ENCODE measurements at places on chromosomes 12 and 14.

GRCh38 chr14:95294320-95294719 is 25.4 kb downstream of the CLMN start:
- DNase-seq: no peak

GRCh38 chr12:76462668-76463224 is 96.8 kb downstream of the OSBPL8 start:
- DNase-seq: no peak

GRCh38 chr12:55965240-55965639 is 602 bp downstream of the PMEL start:
- DNase-seq: no peak

- no peak for DNase-seq
Observed at GRCh38 chr12:18454330-18454729, 193.0 kb downstream of the PIK3C2G start.

DNA sequence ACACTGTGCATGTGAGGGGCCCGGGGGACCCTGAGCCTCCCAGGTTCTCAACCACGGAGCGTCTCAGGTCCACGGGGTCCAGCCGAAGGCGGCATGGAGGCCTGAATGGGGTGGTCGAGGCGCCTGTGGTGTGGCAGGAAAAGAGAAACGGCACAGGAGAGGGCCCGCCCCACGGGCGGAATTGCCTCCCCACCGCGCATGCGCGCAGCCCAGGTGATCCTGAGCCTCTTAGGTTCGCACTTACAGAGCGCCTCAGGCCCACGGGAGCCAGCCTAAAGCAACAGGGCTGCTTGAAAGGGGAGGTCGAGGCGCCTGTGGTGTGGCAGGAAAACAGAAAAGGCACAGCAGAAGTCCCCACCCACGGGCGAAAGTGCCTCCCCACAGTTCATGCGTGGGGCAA is 311.0 kb downstream of the ALG10 start:
- DNase-seq: no peak

DNA sequence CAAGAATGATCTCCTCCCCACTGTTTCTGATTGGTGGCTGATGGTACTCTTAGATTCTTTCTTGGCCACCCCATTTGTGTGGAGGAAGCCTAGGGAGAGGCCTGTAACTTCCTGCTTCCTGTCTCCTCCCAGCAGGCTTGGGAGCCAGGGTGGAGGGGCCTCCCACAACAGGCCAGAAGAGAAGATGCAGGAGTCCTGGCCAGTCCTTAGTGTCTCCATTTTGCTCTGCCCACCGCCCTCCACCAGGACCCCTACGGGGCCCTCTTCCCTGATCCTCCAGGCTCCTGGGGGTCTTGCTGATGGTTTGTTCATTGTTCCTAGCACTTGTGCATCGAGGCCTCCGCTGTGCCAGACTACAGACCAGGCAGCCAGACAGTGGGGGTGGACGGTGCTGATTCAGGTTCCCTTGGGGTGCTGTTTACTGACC is 6.8 kb downstream of the TSPAN9 start:
- DNase-seq: no peak

- DNase-seq: no peak
Observed at GRCh38 chr14:79571366-79571765, 639.9 kb downstream of the DIO2 start.

DNA sequence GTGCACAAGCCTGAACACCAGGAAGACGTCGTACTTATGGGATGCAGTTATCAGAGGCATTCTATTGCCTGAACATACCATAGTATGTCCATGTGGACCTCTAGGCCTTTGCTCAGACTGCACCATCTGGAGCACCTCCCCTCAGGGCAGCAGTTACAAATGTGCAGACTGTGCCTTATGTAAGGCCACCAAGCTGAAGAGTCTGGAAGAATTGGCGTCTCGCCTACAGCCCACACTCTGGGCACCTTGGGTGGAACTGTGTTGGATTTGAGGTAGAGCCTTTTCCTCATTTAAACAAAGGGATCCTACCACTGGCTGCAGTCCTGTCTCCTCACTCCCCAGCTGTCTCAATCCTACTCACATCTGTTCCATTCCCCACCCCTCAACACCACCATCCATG is 204.3 kb upstream of the FRMD6 start:
- DNase-seq: no peak

GRCh38 chr12:14935031-14935430 is 3.3 kb downstream of the ERP27 start:
- no peak for DNase-seq

DNA sequence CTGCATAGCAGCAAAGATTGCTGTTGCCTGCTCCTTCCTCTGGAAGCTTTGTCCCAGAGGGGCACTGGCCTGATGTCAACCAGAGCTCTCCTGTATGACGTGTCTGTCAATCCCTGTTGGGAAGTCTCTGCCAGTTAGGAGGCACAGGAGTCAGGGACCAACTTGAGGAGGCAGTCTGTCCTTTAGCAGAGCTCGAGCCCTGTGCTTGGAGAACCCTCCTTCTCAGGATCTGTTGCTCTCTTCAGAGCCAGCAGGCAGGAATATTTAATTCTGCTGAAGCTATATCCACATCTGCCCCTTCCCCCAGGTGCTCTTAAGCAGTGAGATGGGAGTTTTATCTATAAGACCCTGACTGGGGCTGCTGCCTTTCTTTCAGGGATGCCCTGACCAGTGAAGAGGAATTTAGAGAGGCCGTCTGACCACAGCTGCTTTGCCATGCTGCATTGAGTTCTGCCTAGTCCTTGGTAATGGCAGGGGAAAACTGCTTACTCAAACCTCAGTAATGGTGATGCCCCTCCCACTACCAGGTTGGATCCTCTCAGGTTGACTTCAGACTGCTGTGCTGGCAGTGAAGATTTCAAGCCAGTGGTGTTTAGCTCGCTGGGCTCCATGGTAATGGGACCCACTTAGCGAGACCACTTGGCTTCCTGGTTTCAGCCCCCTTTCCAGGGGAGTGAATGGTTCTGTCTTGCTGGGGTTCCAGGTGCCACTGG is 218.6 kb upstream of the SLC38A2 start:
- no peak for DNase-seq

DNA sequence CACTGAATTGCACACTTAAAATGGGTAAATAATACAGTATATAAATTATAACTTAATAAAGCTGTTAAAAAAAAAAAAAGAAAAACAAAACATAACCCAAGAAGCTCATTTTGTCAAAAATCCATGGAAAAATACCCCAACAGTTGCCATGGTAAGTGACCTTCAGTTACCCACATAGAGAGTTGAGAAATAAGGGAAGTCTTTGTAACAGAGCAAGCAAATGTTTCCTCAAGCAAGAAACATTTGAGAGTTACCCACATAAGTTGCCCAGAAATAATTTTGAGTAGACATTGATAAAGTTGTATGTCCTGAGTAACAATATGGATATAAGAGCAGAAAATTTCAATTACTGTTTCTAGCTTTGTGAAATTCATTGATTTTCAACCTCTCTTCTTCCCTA is 227.4 kb downstream of the CCDC59 start:
- no peak for DNase-seq

- DNase-seq: no peak
Observed at GRCh38 chr12:6288235-6288634, 22.2 kb upstream of the PLEKHG6 start.

DNA sequence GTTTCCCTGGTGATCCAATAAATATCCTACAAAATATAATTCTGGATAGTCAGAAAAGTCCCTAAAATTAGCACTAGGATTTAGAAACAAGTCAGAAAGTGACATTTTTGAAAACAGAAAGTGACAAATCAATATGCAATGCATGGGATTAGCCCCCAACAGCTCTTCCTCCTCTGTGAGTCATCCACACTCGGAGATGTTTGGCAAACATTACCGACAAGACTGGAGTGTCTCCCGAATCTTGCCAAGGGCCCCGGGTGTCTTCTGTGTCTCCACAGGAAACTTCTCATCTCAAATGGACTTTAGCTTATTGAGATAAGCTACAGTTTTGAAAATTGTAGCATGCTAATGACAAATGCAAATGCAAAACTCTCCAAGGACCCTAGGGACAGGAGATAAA is 398.9 kb upstream of the CCDC196 start:
- DNase-seq: no peak

- DNase-seq: no peak
Observed at GRCh38 chr12:26699237-26699636, 133.8 kb downstream of the ITPR2 start.

DNA sequence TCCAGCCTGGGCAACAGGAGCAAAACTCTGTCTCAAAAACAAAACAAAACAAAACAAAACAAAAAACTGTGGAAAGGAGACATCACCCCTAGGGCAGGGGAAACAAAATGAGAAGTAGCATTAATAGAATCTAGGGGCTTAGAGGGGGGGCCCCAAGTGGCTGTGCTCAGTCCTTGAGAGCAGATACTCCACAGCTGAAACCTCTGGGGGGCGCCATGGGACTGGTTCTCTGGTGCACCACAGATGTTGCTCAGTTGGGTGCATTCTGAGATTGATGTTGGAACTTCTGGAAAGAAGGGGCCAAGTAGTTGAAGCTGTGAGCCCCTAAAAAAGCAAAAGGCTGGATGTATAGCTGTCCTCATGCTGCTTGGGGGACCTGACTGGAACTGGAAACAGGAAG is 11.8 kb upstream of the SYNE2 start:
- DNase-seq: no peak

GRCh38 chr12:80260269-80260668 is 160.9 kb downstream of the OTOGL start:
- DNase-seq: no peak

DNA sequence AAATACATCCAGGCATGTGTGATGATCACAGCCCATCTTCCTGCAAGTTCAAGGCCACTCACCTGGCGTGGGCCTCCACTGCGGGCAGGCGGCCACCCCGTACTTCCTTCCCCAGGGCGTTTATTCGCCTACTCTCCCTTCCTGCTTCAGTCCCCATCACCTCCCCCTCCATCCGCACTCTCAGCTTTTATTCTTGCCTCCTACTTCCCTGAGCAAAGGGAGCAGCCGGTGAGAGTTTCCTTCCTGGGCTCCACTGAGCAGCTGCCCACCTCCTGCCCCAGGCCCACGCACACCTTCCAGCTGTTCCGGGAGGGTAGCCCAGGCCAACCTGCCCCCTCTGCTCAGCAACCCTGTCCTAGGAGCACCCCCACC is 4.1 kb downstream of the CYP46A1 start:
- DNase-seq: no peak

- DNase-seq: no peak
Observed at GRCh38 chr14:55417955-55418354, 6.3 kb upstream of the ATG14 start.

- DNase-seq: no peak
Observed at GRCh38 chr14:105860615-105861580, 334.5 kb downstream of the TMEM121 start.

- no peak for DNase-seq
Observed at GRCh38 chr12:9902539-9903228, 21.4 kb downstream of the KLRF2 start.

GRCh38 chr12:20646239-20646827 is 48.8 kb upstream of the SLCO1C1 start:
- peak; percentile 24 for DNase-seq

- DNase-seq: no peak
Observed at GRCh38 chr12:70645494-70646317, 8.5 kb upstream of the PTPRB start.

- no peak for DNase-seq
Observed at GRCh38 chr14:94501588-94502516, 7.4 kb downstream of the SERPINA12 start.

DNA sequence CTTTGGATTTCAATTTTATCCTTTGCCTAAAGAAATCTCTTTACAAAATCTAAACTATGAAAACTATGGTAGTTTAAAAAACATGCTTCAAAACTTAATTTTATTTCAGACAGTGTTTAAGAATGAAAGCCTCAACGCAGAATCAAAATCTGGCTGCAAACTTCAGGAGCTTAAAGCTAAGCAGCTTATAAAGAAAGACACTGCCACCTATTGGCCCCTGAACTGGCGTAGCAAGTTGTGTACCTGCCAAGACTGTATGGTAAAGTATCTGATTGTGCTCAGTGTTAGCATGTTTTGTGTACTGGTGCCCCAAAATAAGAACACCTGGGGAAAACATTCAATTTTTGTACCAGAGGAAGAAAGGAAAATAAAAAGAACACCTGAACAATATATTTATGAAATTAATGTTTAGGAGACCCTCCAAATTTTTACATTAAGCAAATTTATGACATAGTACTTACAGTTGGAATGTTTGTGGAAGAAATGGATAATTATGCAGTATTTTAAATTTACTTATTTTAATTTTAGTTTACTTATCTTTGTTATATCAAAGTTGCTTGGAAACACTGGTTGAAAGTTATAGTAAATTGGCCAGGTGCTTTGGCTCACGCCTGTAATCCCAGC is 12.2 kb downstream of the UBR7 start:
- no peak for DNase-seq

DNA sequence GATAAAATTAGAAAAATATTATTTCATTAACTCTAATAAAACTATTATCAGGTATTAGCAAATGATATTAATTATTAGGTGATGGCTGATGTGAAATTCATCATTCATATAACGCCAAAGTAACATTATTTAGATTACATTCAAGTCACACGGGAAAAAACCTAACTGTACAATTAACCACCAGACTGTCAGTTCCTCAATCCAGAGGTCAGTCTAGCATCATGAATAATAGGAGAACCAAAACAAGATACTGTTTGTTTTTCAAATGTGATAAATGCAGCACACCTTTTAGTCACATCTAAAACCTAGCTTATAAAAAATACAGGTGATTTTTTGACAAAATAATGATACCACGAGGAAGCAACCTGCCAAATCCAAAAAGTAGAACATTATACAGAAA is 19.6 kb downstream of the SENP1 start:
- no peak for DNase-seq

GRCh38 chr12:69099201-69099837 is 140.1 kb upstream of the CPSF6 start:
- no peak for DNase-seq

DNA sequence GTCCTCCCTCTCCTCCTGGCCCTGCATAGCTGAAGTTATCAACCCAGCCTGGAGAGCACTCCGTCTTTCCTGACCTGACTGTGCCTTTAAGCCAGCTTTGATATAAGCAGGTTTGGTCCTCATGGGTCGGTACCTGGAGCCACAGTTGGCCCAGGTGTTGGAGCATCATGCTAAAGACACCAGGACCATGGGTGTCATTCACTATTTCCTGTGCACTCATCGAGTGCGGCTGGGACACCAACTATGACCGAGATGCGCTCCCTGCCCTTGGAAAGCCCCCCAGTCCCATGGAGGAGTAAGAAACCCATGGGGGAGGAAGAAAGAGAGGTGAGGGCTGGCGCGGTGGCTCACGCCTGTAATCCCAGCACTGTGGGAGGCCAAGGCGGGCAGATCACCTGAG is 78.9 kb upstream of the CCND2 start:
- no peak for DNase-seq

All from retina (tissue), 1 donor.